Glutamatergic neuron (in vitro differentiated cells): ENCODE measurements at places on chromosomes 1 and 21.

DNA sequence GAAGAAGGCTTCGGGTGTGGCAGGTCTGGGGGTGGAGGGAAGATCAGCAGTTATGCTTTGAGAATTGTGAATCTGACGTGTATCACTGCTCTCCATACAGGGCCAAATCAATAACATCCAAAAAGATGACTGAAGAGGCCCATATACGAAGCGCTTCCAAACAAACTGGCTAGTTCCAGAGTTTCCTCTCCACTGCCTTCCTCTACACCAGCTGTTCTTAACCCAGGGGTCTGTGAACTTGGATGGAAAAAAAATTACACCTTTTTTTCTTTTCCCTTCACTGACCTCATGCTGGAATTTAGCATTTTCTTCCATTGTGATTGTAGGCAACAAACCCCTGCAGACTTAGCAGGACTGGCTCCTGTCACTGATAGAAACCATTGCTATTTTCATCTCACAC is 77.1 kb upstream of the NBL1 start:
- DNase-seq = no peak
- no peak overlapping the region for H3K4me3 ChIP-seq
- no peaks in the 10 kb centered on the region for H3K36me3 ChIP-seq
- H3K27ac ChIP-seq = no peak overlapping the region

GRCh38 chr1:228898582-228898992 is 163.3 kb downstream of the RHOU start:
- no peak for DNase-seq
- H3K27me3 ChIP-seq = peaks cover 5% of the 10 kb centered on the region
- H3K4me1 ChIP-seq = peaks cover 24% of the 10 kb centered on the region
- H3K27ac ChIP-seq = no peak overlapping the region
- H3K36me3 ChIP-seq = no peaks in the 10 kb centered on the region

- peaks cover 3% of the 10 kb centered on the region for H3K4me1 ChIP-seq
- no peak overlapping the region for H3K4me3 ChIP-seq
- H3K27ac ChIP-seq = no peak overlapping the region
- no peaks in the 10 kb centered on the region for H3K27me3 ChIP-seq
Observed at GRCh38 chr1:169884634-169885033, 9.1 kb downstream of the SCYL3 start.

- H3K36me3 ChIP-seq = no peaks in the 10 kb centered on the region
- peak overlapping the region; percentile 34 for H3K4me3 ChIP-seq
- H3K27me3 ChIP-seq = peaks cover 3% of the 10 kb centered on the region
- H3K4me1 ChIP-seq = peaks cover 15% of the 10 kb centered on the region
Observed at GRCh38 chr1:9835404-9835757, 11.6 kb upstream of the CLSTN1 start.

DNA sequence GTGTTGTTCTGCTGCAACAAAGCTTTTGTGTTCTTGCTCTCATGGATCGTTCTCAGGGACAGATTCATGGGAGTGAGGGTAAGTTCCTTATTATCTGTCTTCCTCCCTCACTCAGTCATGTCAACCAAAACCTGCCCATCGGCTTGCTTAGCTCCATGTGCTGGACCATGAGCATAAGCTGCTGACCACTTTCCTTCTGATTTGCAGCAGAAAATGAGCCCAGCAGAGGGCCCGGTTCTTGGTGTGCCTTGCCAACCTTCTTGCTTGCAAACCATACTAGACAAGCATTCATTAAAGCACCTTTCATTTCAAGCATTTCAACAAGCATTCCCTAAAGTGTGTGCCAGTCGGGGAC is 64.0 kb upstream of the COA6 start:
- H3K36me3 ChIP-seq = no peaks in the 10 kb centered on the region
- no peak overlapping the region for H3K4me3 ChIP-seq
- no peaks in the 10 kb centered on the region for H3K27me3 ChIP-seq
- no peak overlapping the region for H3K27ac ChIP-seq
- H3K4me1 ChIP-seq = no peaks in the 10 kb centered on the region

- H3K4me3 ChIP-seq = no peak overlapping the region
- DNase-seq = no peak
- H3K27me3 ChIP-seq = peaks cover 3% of the 10 kb centered on the region
- H3K4me1 ChIP-seq = peaks cover 21% of the 10 kb centered on the region
- H3K36me3 ChIP-seq = no peaks in the 10 kb centered on the region
Observed at GRCh38 chr21:43908167-43908566, 43.1 kb downstream of the AGPAT3 start.

GRCh38 chr1:58802640-58803399 is 19.0 kb upstream of the JUN start:
- DNase-seq = no peak
- no peaks in the 10 kb centered on the region for H3K27me3 ChIP-seq
- no peak overlapping the region for H3K27ac ChIP-seq
- H3K4me1 ChIP-seq = no peaks in the 10 kb centered on the region

- H3K36me3 ChIP-seq = peaks cover 9% of the 10 kb centered on the region
- peaks cover 18% of the 10 kb centered on the region for H3K27me3 ChIP-seq
- no peak overlapping the region for H3K27ac ChIP-seq
- peaks cover 27% of the 10 kb centered on the region for H3K4me1 ChIP-seq
Observed at GRCh38 chr1:7111853-7112252, 326.6 kb downstream of the CAMTA1 start.

DNA sequence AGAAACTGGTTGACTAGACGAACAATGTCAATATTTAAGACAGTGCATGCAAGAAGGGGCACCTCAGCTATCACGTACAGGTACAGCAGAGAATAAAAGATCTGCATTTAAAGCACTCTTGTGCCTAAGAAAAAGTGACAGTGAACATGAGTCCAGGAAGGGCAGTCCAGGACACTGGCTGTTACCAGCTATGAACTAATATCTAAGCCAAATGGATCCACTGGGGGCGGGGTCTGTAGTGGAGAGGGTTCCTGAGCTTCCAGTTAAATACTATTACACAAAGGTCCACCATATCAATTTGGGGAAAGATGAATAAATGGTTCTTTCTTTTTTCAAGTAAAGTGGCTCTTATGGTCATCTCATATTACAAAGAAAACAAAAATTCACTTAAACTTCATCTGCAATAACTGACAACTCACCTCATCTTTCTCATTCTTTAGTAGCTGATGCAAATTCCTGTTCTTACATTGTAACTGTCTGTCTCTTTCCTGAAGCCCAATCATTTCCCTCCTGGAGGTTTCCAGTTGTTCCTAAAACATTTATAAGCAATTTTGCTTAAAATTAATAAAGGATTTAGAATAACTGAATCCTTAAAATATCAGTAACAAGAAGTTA is 24.5 kb downstream of the SSX2IP start:
- H3K36me3 ChIP-seq = no peaks in the 10 kb centered on the region
- H3K27me3 ChIP-seq = no peaks in the 10 kb centered on the region
- H3K4me3 ChIP-seq = no peak overlapping the region
- DNase-seq = no peak

DNA sequence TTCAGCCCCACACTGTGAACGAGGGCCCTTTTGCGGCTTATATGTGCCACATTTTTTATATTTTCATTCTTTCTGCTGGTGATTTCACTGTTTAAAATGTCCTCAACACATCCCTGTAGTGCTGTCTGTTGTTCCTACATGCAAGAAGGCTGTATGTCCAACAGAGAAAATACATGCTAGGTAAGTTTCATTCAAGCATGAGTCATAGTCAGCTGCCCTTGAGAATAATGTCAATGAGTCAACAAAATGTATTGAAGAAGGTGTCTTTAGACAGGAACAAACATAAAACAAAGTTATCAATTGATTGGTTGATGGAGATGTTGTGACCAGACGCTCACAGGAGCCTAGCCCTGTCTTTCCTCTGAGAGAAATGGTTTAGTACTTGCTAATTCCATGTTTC is 553.4 kb downstream of the PLPP3 start:
- H3K27ac ChIP-seq = no peak overlapping the region
- H3K4me3 ChIP-seq = no peak overlapping the region
- H3K36me3 ChIP-seq = no peaks in the 10 kb centered on the region
- H3K4me1 ChIP-seq = no peaks in the 10 kb centered on the region
- no peak for DNase-seq

DNA sequence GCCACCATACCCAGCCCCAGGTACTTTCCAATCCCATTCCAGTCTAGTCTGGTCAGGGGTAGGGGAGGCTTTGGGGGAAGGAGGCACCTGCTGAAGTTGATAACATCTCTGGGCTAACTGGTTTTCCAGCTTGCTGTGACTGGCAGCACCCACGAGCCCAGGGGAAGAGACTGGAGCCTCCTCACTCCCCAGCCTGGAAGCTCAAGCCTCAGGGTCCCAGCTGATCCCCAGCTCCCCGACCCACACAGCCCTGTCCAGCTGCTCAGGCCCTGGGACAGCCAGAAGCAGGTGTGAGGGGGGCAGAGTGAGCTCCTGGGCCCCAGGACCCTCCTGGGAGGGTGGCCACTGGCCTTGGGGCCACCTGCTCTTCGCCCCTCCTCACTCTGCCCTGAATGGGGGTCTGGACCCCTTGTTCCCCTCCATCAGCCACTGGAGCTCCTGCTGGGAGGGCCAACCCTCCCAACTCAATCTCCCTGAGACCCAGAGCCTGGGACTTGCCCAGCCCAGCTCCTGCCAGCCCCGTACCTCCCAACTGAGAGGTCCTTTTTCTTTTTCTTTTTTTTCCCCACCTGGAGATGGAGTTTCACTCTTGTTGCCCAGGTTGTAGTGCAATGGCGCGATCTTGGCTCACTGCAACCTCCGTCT is 23.5 kb upstream of the RNU1-4 start:
- H3K27ac ChIP-seq = peak overlapping the region; percentile 82
- H3K4me1 ChIP-seq = peaks cover 23% of the 10 kb centered on the region
- H3K36me3 ChIP-seq = peaks cover 3% of the 10 kb centered on the region
- DNase-seq = no peak
- peaks cover 12% of the 10 kb centered on the region for H3K27me3 ChIP-seq
- peak overlapping the region; percentile 63 for H3K4me3 ChIP-seq

DNA sequence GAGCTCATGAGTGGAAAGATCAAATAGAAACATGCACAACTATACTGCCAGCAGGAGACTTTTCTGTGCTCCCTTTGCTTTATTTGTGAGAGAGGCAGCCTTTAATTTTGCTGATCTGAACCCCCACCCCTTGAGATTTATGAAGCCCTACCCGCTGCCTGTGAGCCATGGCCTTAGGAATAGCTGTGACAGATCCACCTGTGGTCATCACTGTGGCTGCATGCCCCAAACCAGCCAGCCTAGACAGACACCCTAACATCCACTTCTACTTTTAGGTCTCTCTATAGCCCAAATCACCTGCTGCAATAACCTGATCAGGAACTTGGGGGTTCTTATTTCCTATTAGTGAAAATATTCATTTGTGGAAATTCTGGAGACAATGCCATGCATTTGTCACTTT is 196.2 kb downstream of the C1orf94 start:
- no peak for DNase-seq
- no peaks in the 10 kb centered on the region for H3K36me3 ChIP-seq

DNA sequence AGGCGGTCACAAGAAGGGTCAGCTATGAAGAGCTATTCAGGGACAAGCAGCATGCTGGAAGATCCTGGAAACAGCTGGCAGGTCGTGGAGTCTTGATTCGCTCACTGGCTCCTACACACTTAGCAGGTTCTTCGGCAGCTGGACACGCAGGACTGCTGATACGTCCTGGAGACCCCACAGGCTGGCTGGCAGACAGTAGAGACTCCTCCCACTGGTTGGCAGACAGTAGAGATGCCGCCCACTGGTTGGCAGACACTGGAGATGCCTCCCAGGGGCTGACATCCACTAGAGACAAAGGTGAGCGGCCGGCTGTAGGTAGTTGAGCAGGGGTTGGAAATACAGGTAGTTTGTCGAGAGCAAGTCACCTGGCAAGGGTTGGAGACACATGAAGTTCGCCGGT is 466 bp downstream of the KRTAP11-1 start:
- no peaks in the 10 kb centered on the region for H3K27me3 ChIP-seq
- H3K27ac ChIP-seq = no peak overlapping the region
- no peak for DNase-seq
- H3K4me3 ChIP-seq = no peak overlapping the region

DNA sequence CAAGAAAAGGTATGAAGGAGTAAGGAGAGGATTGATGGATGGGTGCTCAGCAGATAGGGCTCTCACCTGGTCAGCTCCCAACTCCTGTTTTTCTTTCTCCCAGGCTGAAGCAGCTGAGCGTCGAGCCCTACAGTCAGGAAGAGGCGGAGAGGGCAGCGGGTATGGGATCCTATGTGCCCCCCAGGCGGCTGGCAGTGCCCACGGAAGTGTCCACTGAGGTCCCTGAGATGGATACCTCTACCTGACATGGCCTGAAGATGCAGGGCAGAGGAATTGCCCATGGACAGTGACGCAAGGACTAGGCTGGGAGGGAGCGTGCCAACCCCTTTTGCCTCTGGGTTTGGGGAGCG is 739 bp downstream of the ZNF593 start:
- H3K4me3 ChIP-seq = peak overlapping the region; percentile 93
- H3K36me3 ChIP-seq = no peaks in the 10 kb centered on the region
- DNase-seq = no peak
- peak overlapping the region; percentile 84 for H3K27ac ChIP-seq

DNA sequence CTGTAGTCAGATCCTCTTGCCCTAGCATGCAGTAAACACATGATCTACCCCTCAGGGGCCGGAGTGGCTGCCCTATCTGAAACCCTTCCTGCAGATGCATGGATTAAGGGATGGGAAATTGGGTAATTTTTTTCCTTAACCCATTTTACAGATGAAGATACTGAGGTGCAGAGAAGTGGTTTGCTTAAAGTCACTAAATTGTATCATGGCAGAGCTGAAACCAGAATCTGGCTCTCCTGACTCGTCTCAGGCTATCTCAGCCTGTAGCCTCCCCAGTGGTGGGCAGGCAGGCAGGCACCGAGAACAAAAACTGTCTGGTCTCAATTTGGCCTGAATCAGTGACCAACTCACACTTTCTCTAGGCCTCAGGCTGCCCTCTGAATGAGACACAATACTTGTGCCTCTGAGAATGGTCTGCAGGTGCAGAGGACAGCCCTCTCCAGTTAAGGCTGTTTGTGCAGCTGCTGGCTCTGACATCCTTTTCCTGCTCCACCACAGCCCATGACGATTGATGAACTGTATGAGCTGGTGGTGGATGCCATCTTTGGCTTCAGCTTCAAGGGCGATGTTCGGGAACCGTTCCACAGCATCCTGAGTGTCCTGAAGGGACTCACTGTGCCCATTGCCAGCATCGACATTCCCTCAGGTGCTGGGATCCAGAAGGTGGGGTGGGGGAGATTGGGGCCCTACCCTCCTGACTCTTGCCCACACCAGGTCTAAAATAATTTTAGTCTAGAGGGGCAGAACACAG is 1.5 kb downstream of the NAXE start:
- no peak overlapping the region for H3K27ac ChIP-seq
- H3K27me3 ChIP-seq = peaks cover 10% of the 10 kb centered on the region
- peak overlapping the region; percentile 82 for H3K4me3 ChIP-seq

GRCh38 chr1:10001016-10001665 is 4.1 kb downstream of the RBP7 start:
- no peak overlapping the region for H3K27ac ChIP-seq
- H3K36me3 ChIP-seq = peaks cover 5% of the 10 kb centered on the region
- no peak for DNase-seq
- H3K4me3 ChIP-seq = no peak overlapping the region
- no peaks in the 10 kb centered on the region for H3K4me1 ChIP-seq
- H3K27me3 ChIP-seq = peaks cover 10% of the 10 kb centered on the region

GRCh38 chr1:116881879-116882520 is 27.7 kb upstream of the PTGFRN start:
- H3K4me3 ChIP-seq = no peak overlapping the region
- peak; percentile 35 for DNase-seq
- H3K4me1 ChIP-seq = peaks cover 16% of the 10 kb centered on the region
- H3K27ac ChIP-seq = peak overlapping the region; percentile 62
- H3K36me3 ChIP-seq = no peaks in the 10 kb centered on the region
- peaks cover 3% of the 10 kb centered on the region for H3K27me3 ChIP-seq
